Right ventricle myocardium superior (tissue), 1 donor: ENCODE measurements at places on chromosomes 12 and 14.

GRCh38 chr12:128178565-128178964 lies 88.4 kb upstream of the TMEM132C start:
- no peak for DNase-seq

DNA sequence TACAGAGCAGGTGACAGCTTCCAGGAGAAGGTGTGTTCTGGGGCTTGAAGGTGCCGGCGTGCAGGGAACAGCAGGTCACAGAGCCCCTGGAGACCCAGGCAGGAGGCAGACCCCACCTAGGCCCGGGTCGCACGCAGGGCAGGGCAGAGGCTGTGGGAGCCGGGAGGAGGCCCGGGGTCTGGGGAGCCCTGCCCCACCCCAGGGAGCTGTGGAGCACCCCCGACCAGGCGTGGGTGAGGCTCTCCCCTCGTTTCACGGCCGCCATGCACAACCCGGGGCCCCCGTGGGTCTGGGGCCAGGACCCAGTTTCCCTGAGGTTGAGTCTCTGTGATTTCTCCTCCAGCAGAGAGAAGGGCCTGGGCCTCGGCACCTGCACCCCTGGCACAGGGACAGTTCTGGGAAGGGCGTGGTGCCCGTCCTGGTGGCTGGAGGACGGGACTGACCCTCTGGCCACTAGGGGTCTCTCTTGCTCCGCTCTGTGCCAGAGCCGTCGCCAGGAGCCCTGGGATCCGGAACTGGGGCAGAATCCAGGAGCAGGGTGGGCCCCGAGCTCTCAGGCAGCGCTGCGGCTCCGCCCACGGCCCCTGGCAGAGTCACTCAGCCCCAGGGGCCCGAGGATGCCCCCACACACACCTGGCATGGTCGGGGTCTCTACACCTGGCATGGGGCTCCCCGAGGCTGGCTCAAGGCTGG lies 75.2 kb upstream of the FBRSL1 start:
- peak; percentile 83 for DNase-seq

GRCh38 chr14:80926397-80927082 lies 15.0 kb downstream of the CEP128 start:
- DNase-seq, result no peak

DNA sequence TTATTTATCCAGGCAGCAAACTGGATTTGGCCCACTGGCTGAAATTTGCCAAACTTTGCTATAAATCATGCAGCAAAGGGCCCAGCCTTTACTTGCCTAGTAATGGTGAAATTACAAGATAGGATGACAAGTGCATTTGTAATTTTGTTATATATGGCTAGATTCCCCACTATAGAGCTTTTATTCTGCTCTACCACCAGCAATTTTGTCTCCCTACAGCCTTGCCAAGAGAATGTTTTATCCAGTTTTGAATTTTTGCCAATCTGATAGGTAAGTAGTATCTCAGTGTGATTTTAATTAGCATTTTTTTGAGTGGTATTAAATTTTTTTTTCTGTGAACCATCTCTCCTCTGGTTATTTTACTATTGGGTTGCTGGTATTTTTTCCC lies 161.6 kb downstream of the SLC41A2 start:
- DNase-seq, result no peak

- DNase-seq, result peak; percentile 16
These were observed 32.4 kb downstream of the LTBP2 start for GRCh38 chr14:74579447-74580274.

GRCh38 chr12:92394895-92395294 lies 249.2 kb upstream of the BTG1 start:
- no peak for DNase-seq

DNA sequence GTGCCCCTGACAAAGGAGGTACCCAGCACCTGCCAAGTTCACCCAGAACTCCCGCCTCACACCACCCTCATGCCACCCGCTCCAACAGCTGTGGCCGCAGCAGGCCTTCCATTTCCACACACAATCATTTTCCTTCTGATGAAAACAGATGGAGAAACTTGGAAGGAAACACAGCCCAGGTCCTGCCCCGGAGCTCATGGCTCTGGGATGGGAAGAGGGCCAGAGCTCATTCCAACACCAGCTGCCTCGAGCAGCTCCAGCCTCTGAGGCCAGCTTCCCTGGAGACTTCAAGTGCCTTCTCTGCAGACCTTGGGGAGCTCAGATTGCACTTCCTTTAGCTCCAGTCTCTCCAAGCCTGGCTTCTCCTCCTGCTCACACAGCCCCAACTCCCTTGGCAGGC lies 55.1 kb upstream of the CMKLR1 start:
- DNase-seq, result peak; percentile 64

DNA sequence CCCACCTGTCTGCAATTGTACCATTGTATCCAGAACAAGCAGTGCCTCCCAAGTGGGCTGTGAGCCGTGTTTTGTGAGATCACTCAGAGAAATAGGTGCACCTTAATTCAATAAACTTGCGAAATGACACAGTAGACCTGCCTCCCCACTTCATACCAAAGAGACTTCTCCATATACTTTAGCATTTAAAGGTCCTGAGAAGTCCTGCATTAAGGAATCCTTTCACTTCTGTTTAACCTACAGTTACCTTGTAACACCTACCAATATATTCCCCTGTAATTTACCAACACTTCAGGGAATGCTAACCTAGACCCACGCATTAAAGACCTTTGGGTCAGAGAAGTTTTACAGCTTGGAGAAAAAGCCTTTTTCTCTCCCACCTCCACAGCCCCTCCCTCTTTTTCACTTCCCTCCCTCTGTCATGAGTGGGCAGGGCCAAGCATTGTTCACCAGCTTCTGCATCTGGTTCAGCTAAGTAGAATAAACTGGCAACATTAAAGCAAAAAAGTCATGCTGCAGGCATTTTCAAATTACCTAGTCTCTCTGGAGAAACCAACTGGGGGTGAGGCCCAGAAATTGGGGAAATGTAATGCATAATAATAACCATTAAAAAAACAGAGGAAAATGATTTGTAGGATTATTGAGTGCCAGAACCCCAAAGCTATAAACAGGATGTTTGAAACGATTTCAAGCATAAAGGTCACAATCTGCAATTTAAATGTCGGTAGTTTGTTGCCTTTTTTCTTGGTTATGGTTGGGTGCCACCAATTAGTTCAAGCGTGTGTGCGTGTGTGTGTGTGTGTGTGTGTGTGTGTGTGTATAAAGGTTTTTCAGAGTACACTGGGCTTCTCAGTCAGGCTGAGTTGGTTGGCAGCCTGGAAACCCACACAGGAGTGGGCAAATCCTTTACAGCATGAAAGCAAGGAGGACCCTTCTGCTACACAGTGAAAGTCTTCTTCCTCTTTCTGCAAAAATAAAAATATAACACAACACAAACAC lies 13.7 kb upstream of the WSCD2 start:
- no peak for DNase-seq

GRCh38 chr12:4256043-4256826 lies 17.3 kb upstream of the CCND2 start:
- DNase-seq, result no peak

DNA sequence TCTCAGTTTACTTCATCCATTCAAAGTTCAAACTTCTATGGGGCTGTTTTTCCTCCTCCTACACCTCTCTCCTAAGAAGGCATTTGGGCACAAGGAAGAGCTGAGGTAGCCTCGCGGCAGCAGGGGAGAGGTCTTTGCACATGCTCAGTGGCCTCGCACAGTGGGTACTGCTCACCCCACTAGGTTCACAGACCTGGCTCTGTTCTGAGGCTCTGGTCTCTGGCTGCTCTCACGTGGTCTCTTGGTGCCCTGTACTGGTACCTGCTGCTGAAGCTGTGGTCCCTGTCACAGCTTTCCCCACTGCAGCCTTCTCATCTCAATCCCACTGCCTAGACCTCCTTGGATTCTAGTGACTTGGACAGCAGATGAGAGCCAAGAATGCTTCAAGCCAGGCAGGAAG lies 134.7 kb upstream of the CRY1 start:
- DNase-seq, result no peak

DNA sequence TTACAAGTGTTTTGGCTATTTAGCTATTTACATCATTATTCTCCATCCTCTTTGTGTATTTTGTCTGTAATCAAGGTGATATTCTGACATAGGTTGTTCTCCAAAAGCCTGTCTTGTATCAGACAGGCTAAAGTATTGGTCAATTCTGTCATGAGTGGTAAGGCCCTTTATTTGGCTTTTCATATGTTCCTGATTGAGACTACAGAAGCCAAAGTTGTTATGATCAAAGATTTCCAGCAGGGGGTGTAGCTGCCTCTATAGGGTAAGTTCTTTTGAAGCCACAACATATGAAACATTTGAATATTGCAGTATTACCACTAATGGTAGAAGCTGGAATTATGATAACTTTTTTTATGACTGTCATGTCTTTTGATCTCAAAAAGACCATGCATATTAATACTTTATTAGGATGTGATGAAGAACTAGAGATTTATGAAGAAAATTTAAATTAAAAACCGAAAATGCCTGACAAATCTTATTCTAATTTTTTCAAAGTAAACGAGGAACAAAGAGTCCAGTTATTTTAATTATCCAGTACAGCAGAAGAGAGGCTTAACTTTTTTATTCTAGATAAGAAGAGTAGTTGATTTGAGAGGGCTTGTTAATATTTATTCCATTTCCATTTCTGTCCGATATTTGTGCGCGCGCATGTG lies 3.4 kb upstream of the ARHGAP5 start:
- no peak for DNase-seq

- DNase-seq, result no peak
These were observed 89.4 kb downstream of the RPAP3 start for GRCh38 chr12:47616440-47616839.

GRCh38 chr14:76699939-76700590 lies 61.2 kb upstream of the VASH1 start:
- no peak for DNase-seq

- DNase-seq, result no peak
These were observed 364.8 kb downstream of the NELL2 start for GRCh38 chr12:44511289-44511688.

GRCh38 chr12:62288328-62288727 lies 28.1 kb downstream of the USP15 start:
- DNase-seq, result no peak

GRCh38 chr12:96392397-96392796 lies 7.8 kb downstream of the CDK17 start:
- no peak for DNase-seq

DNA sequence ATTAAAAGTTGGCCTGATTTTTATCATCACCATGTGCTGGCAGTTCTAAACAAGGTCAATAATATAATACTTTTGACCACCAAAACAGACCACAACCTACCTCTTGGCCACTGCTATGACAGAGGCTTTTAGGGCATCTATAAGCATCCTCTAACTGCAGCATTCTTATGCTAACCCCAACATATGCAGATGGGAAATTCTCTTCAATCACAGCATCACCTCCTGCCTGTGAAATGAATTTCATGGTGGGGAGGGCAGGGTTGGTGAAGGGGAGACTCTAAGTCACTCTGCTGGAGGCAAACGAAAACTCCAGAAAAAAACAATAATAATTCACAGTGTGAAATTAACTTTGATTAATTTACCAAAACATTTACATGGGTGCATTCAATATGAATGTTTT lies 78.8 kb upstream of the FAR2 start:
- DNase-seq, result no peak

DNA sequence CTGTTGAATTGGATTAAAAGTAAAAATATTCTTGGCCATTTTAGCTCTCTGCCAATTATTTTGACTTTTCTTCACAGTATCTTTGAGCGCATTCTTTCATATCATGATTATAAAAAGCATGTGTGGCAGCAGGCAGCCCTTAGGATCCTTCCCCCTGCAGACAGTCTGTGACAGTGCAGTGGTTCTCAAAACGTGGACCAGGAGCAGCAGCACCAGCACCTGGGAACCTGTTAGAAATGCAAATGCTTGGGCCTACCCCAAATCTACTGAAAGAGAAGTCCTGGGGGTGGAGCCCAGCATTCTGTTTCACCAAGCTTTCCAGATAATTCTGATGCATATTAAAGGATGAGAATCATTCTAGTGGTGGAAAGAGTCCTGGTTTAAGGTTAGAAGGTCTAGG lies 155.6 kb downstream of the MON2 start:
- DNase-seq, result no peak

DNA sequence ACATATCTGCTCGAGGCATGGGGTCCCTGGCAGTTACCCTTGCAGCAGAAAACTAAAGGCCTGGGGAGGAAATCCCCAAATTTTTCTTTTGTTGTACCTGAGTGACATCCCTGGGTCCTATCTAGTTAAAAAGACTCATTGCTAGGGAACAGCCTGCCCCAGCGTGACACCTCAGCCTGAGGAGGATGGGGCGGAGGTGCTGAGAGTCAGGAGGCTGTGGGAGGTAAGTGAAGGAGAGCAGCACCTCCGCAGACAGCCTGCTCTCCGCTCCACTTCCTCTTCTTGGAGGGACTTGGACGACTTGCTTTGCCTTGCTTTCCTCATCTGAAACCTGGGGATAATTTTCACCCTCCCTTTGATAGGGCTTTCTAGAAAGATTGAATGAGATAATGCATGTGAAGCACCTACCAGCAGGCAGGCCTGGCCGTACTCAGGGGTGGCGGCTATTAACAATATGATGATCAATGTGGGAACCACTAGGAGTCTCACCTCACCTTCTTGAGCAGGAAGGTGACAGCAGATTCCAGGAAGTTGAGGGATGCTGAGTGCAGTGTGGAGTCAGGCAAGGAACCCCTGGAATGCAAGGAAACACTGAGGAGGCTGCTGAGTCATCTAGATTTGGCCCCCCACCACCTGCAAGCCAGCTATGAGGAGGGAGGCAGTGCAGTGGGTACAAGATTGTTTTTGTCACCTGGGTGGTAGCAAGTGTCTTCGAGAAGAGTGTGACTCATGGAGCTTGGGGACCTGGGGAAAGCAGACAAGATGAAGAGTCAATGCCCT lies 23.2 kb downstream of the UBE3B start:
- no peak for DNase-seq

DNA sequence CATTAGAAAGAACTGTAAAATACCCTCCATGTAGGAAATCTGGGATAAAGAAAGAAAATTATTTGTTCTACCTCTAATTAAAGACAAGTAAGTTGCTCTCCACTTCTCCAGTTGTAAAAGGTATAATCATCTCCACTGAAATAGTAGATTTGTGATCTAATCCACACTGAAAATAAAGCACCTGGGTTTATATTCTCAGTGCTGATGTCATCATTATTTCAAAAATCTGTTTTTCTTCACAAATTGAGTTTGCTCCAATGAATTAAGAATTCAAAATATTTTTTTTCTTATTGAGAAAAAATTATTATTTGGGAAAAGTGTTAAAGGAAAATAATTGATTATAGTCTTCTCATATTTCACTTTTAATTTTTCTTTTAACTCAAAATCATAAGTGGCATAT lies 869.2 kb downstream of the SLC16A7 start:
- no peak for DNase-seq

DNA sequence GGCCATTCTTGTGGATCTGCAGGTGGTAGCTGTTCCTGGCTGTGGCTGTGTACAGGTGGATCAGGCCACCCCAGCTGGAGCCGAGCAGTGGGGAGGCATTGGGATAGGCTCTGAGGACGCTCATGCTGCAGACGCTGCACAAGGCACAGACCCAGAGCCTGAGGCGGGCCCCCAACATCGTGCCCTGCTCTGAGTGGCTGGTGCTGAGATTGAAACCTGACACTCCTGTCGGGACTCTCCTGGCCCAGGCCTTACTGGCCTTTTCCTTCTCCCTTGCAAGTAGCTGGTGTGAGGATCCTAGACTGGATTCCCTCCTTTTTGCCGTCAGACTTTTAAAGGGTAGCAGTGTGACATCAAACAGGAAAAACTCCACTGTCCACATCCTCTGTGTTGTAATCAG lies at the start of gene FGF23:
TSS of gene FGF23 (minus strand) at position 308 of the 400 bp plus-strand sequence. CDS start at position 178, 130 bp downstream.
- DNase-seq, result no peak
